ENCODE measurements at places on chromosomes 5 and 9.

GRCh38 chr9:108854641-108855528 lies 901 bp downstream of the ACTL7B start:
- no peak overlapping the region for H3K4me3 ChIP-seq
- H3K4me1 ChIP-seq, result peaks cover 45% of the 10 kb centered on the region
- H3K27me3 ChIP-seq, result no peaks in the 10 kb centered on the region
- DNase-seq, result no peak
- H3K36me3 ChIP-seq, result no peaks in the 10 kb centered on the region

GRCh38 chr9:23702311-23702922 lies 123.6 kb downstream of the ELAVL2 start:
- H3K27me3 ChIP-seq, result no peaks in the 10 kb centered on the region
- no peak for DNase-seq
- no peak overlapping the region for H3K4me3 ChIP-seq
- H3K4me1 ChIP-seq, result no peaks in the 10 kb centered on the region
- no peaks in the 10 kb centered on the region for H3K36me3 ChIP-seq
- no peak overlapping the region for H3K27ac ChIP-seq

- H3K4me1 ChIP-seq, result no peaks in the 10 kb centered on the region
- H3K36me3 ChIP-seq, result peaks cover 13% of the 10 kb centered on the region
- no peaks in the 10 kb centered on the region for H3K27me3 ChIP-seq
- no peak for DNase-seq
- H3K4me3 ChIP-seq, result no peak overlapping the region
Observed at GRCh38 chr9:83355729-83356151, 182.5 kb downstream of the FRMD3 start.

- no peak overlapping the region for H3K4me3 ChIP-seq
- DNase-seq, result peak; percentile 65
- peak overlapping the region; percentile 2 for H3K27ac ChIP-seq
- peaks cover 46% of the 10 kb centered on the region for H3K4me1 ChIP-seq
- H3K27me3 ChIP-seq, result no peaks in the 10 kb centered on the region
- H3K36me3 ChIP-seq, result peaks cover 77% of the 10 kb centered on the region
Observed at GRCh38 chr9:81605170-81605670, 84.1 kb downstream of the TLE1 start.

DNA sequence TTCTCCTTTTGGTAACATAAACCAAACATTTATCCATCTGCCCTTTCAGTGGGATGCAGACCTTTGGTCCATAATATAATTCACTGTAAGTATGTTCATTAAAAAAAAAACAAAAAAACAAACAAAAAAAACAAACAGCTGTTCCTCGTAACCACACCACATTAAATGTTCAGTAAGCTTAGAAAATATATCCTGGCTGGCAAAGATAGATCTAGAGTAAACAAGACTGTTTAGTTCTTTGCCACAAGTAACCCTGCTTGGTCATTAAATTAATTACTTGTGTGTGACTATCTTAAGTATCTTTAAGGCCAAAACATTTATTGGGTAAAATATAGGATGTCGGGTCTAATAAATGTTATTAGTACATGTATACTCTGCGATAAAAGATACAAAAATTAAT lies 1717.1 kb downstream of the EFNA5 start:
- H3K36me3 ChIP-seq, result no peaks in the 10 kb centered on the region
- H3K4me3 ChIP-seq, result no peak overlapping the region
- no peaks in the 10 kb centered on the region for H3K27me3 ChIP-seq
- DNase-seq, result no peak
- no peak overlapping the region for H3K27ac ChIP-seq

GRCh38 chr9:96668868-96669534 lies 13.9 kb upstream of the PRXL2C start:
- no peaks in the 10 kb centered on the region for H3K36me3 ChIP-seq
- H3K4me3 ChIP-seq, result peak overlapping the region; percentile 45
- no peak overlapping the region for H3K27ac ChIP-seq
- no peak for DNase-seq
- H3K27me3 ChIP-seq, result no peaks in the 10 kb centered on the region

GRCh38 chr5:147818290-147818689 lies 13.2 kb downstream of the SPINK1 start:
- DNase-seq, result no peak
- H3K27ac ChIP-seq, result no peak overlapping the region
- no peaks in the 10 kb centered on the region for H3K36me3 ChIP-seq
- H3K27me3 ChIP-seq, result no peaks in the 10 kb centered on the region
